ENCODE measurements at places on chromosomes 2 and 18. TPM values are rescaled to one million over a fixed set of nuclear protein-coding genes. Genes with fewer than 3 reads are reported as not detected.
A peak's percentile ranks its signal among the peaks of the same experiment; 100 is the strongest.

GRCh38 chr2:61786876-61787275 is 67.0 kb downstream of the FAM161A start:
- DNase-seq, result no peak

- no peak for DNase-seq
These were observed at the start of gene GPR55 for GRCh38 chr2:230924470-230925341. TSS of gene GPR55 (minus strand) at chr2:230925242. CDS start at chr2:230910962, 14,280 bp downstream.

GRCh38 chr2:98377544-98377943 is 31.3 kb downstream of the CNGA3 start:
- DNase-seq, result no peak

GRCh38 chr2:64472881-64473280 is 18.9 kb downstream of the LGALSL start:
- no peak for DNase-seq

- no peak for DNase-seq
These were observed 29.9 kb upstream of the SELENOI start for GRCh38 chr2:26316041-26316440.

- DNase-seq, result no peak
These were observed 193.3 kb downstream of the RNF152 start for GRCh38 chr18:61699397-61700110.

DNA sequence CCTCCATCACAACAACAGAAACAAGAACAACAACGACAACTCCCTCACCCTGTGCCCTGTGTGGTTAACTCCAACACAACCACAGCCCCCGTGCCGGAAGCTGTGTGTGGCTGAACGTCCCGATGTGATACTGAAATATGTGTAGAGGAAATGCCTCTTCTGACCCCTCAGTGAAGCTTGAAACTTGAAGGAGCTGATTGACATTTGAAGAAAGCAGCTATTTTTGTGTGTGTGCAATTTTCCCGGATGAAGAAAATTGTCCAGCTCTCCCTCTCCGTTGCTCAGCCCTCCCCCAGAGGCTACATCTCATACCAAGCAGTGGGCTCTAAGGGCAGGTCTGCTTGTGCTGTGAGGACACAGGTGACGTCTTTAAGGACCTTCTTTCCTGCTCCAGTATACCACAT is 173.8 kb downstream of the ICOS start:
- DNase-seq, result no peak

DNA sequence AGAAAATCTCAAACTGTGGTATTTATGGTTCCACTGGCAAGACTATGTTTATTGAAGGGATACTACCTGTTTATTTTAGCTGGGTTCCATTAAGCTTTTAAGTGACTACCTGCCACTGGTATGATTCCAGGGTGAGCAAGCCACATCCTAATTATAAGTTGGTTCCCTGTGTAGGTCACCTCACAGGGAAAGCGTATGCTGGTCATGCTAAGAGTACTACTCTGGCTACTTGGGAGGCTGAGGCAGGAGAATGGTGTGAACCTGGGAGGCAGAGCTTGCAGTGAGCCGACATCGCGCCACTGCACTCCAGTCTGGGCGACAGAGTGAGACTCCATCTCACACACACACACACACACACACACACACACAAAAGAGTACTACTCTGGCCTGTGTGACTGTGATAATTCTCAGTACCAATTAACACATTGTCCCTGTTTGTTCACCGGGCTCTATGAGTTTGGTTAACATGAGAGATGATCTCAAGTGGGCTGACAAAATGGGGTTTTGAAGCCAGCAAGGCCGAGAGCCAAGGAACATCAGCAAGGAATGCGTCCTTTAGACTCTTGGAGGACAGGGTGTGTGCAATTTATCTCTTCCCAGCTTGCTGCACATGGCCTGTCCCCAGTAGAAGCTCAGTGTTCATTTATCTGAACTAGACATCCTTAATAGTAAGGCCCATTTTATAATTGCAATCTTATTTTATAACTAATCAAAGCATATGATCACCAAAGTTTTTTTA is 15.2 kb upstream of the ITSN2 start:
- no peak for DNase-seq

DNA sequence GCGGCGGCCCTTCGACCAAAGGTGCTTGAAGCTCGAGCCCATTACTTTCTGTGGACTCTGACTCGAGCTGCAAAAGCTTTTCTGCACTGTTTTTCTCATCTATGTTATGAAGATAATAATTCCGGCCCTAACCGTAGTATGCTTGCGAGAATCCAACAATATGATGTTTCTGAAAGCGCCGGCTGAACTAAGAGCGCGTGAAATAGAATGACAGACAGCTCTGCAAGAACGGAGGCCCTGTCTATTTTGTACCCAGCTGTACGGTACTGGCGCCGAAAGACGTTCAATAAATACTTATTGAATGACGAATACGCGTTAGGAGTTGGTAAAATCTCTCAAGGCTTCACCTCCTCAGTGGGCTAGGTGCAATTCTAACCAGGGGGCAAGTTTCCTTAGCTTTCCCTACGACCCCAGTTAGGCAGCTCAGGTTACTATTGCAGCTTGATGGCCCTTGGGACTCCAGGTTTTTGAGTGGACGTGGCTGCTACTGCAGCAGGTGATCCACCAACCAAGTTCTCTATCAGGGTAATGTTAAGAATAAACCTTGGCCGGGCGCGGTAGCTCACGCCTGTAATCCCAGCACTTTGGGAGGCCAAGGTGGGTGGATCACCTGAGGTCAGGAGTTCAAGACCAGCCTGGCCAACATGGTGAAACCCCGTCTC is 570 bp downstream of the SCRN3 start:
- DNase-seq, result no peak

GRCh38 chr2:239285071-239285931 is 115.5 kb downstream of the HDAC4 start:
- peak; percentile 37 for DNase-seq

DNA sequence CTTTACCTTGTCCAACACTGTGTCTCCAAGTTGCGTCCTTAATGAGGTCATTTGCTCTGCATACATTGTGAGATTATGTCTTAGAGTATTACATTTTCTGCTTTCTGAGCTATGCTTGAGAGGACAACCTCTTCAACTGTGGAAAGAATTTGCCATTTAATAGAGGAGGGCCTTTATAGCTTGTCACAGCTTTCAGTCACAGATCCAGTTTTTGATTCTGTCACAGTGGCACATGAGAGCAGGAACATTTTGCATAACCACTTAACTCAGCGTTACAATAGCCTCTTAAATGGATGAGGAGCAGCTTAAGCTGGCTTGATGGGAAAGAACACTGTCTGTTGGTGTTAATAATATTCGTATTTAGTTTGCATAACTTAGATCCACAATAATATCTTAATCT is 63.0 kb downstream of the RHBDD1 start:
- no peak for DNase-seq

GRCh38 chr18:22283397-22283796 is 114.0 kb downstream of the GATA6 start:
- DNase-seq, result no peak

DNA sequence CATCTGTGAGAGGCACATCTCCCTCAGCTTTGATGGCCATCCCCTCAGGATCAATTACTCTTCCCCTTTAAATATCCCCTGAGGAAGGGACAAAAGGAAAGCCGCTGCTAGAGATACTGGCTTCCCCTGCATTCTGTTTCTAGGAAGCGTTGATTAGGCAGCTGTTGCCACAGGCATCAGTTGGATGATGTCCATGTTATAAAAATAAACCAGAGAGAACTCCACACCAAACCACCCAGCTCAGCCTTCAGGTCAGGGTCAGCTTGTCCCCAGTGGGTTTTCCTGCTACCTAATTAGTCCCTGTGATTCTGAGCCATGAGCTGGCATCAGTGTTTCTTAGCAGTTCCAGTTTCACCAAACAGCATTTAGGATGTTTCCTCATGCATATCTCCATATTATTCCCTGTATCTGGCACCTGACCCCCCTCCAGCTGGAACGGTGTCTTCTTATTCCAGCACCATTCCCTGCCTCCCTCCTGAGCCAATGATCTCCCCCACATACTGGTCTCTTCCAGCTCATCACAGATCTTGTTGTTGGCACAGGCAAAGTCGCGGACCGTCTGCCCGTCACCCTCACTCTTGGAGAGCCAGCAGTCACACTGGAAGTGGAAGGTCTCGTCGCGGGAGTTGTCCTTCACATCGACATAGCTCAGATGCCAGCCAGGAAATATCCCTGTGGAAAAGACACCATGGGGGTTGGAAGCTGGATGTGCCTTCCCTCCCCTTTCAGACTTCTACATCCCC is 168.4 kb downstream of the LOXHD1 start:
- no peak for DNase-seq

GRCh38 chr2:142100970-142101369 is 29.8 kb downstream of the LRP1B start:
- DNase-seq, result no peak

DNA sequence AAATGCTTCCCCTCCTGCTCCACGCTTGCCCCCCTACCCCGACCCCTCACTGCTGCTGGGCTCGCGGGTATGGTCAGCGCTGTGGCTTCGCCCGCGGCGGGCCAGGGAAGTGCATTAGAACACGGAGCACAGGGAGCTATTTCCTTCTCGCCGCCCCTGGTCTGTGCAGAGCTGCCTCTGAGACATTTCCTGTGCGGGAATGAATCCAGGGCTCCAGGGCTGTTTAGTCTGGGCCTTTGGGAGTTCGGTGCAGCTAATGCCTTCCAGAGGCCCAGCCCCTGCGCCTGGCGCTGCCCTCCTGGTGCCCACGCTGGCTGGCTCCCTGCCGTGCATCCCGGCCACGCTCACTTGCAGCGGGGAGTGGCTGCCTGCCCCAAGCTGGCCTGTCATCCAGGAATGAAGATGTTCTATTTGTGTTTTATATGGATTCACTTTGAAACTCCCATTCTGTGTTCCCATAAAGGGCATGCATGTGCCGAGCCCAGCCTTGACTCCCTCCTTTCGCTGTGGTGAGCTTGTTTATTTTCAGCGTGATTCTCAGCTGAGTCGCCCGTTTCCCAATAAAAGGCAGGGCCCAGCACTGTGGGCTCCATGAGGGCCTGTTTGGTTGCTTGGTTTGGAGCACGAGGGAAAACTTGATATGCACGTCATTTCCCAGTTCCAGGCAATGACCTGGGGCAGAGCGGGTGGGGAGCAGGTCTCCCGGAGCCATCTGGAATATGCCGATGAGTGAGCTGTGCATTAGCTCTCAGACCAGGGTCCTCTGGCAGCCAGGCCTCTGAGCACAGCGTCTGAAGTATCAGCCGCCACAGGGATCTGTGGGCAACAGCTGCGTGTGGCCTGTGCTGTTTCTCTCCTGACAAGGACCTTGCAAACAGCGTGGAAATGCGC is 42.7 kb downstream of the SH3RF3 start:
- DNase-seq, result peak; percentile 55

DNA sequence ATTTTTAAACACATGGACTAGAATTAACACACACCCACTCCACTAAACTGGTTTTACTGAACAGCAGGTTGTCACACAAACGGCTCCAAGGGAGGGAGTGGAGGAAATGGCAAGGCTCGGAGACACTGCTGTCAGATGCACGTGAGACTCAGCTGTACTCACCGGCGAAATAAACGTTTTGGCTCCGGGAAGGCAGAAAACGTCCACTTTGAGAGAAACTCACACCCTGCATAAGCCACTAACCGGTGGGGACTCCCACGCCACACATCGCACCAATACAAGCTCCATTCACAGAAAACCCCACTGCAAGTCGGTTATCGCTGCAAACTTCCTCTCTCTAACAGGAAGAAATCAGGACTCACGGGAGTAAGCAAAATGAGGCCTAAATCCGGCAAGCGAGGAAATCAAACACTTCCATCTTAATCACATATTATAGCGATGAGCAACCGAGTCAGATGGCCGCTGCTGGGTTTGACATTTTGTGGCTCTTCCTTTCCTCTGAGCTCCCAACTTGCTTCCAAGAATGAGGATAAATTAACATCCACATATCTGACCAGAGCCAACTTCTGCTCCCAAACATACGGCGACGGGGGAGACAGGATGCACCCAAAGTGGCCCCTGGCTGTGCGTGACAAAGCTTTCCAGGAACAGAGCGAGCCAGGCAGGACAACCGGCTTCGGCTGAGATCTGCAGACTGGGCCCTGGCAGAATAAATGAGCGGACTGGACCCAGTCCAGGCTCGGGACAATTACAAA is 63.5 kb downstream of the HDAC4 start:
- DNase-seq, result no peak

DNA sequence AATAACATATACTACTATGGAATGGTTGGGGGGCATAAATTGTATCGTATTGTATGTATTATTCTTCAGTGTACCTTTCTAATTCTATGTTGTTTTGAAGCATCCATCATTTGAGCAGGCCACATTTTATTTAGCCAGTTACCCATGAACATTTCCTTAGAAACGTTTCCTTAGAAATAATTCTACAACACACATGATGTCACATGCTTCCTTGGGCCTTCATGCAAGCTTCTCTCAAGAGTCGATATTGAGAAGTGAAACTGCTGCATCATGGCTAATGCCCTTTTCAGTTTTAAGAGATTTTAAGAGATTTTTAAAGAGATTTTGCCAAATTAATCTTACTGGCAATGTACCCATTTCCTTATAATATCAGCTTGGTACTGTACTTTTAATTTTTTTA is 63.9 kb downstream of the ALPK2 start:
- DNase-seq, result no peak

GRCh38 chr2:135586148-135586547 is 54.9 kb downstream of the R3HDM1 start:
- no peak for DNase-seq

DNA sequence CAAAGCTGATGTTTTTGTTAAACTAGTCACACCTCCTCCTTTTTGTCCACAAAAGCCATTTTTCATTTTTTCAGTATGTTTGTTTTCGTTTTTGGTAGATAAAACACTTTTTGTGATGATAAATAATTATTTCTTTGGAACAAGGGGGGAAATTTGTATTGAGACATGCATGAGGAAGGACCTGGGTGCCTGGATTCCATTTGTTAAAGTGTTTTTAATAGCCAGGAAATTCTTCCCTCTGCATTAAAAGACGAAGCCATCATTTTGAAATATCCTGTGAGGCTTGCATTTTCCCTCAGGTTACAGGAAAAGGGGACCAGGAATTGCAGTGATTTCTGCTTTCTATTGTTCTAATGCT is 52.1 kb upstream of the CTLA4 start:
- DNase-seq, result no peak

Gene CPS1
- 3.1 TPM for total RNA-seq

Gene HRH4
- 0.17 TPM for total RNA-seq

Gene MDH1B
- total RNA-seq, result 1.0 TPM

Gene PPIL3
- 23.2 TPM for total RNA-seq

Gene MAP2
- total RNA-seq, result 3.4 TPM

Gene ZNF512
- 20.8 TPM for total RNA-seq

Gene VIT
- total RNA-seq, result 13.3 TPM

Gene ECEL1
- total RNA-seq, result 0.37 TPM

Gene MYO5B
- 1.1 TPM for total RNA-seq

Gene ONECUT2
- total RNA-seq, result 0.02 TPM

Gene BCL2
- total RNA-seq, result 7.7 TPM

Gene SCN7A
- 28.5 TPM for total RNA-seq

Gene RHBDD1
- total RNA-seq, result 29.8 TPM
